ENCODE measurements at places on chromosomes 12 and 14. TPM values are rescaled to one million over a fixed set of nuclear protein-coding genes. Genes with fewer than 3 reads are reported as not detected.
A peak's percentile ranks its signal among the peaks of the same experiment; 100 is the strongest.

The SLCO1B1 gene
- total RNA-seq, result 0.50 TPM

DNA sequence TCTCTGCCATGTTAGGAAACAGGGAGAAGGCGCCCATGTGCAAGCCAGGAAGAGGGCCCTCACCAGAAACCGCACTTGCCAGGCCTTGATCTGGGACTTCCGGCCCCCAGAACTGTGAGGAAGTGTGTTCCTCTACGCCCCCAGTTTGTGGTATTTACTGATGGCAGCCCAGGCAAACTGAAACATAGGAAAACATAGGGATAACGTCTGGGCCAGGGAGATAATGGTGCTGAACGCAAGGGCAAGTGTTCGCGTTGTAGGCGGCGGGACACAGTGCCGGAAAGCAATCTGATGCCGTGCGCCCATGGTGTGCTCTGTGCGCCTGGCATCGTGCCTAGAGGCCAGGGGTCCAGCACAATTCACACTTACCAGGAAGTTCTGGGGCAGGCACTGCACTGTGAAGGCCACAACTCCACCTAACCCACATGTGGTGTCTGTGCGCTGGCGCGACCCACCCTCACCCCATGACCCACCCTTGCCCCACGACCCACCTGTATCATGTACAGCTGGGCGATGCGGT, 53.6 kb downstream of the ARL6IP4 start:
- no peak overlapping the region for H3K4me3 ChIP-seq
- H3K36me3 ChIP-seq, result no peaks in the 10 kb centered on the region
- no peaks in the 10 kb centered on the region for H3K4me1 ChIP-seq
- no peak for DNase-seq

The LRTM2 gene
- not detected for total RNA-seq

DNA sequence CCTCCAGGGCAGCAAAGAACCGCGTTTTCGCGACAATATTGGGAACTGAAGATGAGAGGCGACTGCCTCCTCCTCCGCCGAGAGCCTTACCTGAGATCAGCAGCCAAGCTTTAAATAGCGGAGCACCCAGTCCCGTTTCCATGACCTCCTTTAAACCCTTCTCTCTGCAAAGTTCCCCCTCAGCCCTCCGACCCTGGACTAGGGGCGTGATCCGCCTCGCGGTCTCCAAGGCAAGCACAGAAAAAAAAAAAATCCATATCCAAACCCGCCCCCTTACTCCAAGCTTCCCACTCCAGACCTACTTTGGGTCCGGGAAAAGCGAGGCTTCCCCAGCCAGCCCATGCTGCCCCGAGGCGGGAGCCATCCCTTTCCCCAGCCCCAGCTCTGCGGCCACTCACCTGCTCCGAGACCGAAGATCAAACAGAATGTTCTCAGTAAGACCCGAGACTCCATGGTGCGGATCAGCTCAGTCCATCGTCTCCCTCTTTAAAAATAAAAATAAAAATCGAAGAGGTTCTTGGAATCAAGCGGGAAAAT, 630 bp downstream of the NELL2 start:
- peak overlapping the region; percentile 62 for H3K4me3 ChIP-seq
- H3K4me1 ChIP-seq, result 0 out of 2 replicates have a peak, but pooled peaks cover 6% of the 10 kb centered on the region
- no peak for DNase-seq
- H3K27me3 ChIP-seq, result peaks cover 25% of the 10 kb centered on the region
- H3K27ac ChIP-seq, result no peak overlapping the region

GRCh38 chr14:93511001-93511400, 80.3 kb downstream of the UNC79 start:
- no peak for DNase-seq
- H3K4me3 ChIP-seq, result no peak overlapping the region
- 0 out of 2 replicates have a peak, but pooled peaks cover 4% of the 10 kb centered on the region for H3K27me3 ChIP-seq
- no peaks in the 10 kb centered on the region for H3K36me3 ChIP-seq

Data from PC-9 (cell line).